ENCODE measurements at places on chromosomes 4 and X.
A peak's percentile ranks its signal among the peaks of the same experiment; 100 is the strongest.

GRCh38 chrX:151100799-151101198, 75.6 kb upstream of the GPR50 start:
- no peak for DNase-seq

DNA sequence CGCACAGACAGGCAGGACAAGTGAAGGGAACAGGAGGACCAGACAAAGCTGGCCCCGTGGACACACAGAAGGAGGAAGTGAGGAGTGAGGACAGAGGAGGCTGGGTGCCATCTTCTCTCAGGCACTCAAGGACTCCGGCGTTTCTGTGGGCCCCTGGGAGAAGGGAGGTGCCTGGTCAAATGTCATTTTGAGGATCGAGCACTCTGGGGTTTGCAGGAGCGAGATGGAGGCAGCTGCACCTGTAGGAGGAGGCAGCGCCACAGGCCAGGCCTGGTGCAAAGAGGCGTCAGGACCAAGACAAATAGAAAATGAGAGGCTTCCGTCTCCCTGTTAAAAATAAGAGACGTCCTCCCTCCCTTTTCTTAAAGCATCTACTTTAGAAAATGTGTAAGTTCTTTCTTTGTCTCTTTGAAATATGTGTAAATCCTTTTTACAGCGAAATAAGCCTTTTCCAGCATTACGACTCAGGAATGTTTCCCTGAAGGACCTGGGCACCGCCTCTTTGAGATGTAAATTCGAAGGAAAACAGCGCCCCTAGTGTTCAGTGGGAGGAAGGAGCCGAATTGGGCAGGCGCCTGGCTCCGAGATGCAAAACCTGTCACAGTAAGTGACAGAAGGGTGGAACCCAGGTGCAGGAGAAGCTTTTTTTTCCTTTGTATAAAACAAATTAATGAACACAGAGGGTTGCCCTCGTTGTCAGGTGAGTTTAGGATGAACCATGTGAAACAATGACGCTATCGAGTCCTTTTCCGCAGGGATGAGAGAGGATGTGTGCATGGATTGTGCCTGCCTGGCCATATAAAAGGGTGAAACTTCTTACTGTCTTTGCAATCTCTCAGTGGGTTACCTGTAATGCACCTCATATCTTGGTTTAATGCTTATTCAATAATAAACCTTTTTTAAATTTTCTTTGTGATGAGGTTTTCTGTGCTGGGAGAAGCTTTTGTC, 1.4 kb upstream of the C4orf50 start:
- DNase-seq: no peak

DNA sequence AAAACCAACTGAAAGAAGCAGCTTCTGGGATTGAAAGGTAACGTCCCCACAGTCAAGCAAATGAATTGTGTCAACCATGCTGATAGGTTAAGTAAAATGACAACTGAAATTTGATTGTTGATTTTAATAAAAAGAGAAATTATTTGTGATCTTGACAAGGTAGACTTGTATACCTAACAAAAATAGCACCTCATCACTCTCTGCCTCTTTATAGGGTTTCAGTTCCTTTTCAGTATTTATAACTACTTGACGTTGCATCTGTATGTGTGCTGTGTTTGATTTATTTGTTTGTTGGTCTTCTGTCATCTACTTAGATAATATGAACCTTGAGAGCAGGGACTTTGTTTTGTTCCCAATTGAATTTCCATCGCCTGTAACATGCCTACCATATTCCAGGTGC, 7.9 kb upstream of the PPP3CA start:
- no peak for DNase-seq

- DNase-seq: no peak
These were observed 3.5 kb downstream of the SLC25A43 start for GRCh38 chrX:119402588-119402987.

DNA sequence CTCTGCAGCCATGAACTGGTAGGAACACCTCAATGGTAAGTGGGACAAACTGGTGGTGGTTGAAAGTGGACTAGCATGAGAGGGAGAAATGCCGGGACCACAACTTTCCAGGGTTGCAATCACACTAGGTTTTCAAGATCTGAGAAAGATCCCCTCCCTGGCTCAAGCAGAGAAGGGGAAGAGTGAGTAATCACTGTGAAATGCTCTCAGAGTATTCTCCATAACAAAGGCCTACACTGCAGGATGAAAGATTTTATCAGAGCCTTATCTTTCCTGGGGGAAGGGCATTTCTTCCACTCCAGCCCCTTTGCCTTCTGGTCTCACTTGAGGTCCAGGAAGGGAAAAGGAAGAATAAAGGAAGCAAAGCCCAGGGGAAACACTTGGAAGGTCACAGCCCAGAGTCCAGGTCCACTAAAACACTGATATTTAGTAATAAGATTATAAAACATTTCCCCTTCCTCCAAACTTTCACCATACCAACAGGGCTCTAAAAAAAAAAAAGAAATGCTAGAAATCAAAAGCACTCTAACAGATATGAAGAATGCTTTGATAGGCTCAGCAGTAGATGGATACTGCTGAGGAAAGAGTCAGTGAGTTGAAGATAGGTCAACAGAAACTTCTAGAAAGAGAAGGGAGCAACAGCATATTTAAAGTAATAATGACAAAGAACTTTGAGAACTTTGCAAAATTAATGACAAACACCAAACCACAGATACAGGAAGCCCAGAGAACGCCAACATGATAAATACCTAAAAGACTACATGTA, 95.9 kb downstream of the WDFY3 start:
- DNase-seq: no peak

DNA sequence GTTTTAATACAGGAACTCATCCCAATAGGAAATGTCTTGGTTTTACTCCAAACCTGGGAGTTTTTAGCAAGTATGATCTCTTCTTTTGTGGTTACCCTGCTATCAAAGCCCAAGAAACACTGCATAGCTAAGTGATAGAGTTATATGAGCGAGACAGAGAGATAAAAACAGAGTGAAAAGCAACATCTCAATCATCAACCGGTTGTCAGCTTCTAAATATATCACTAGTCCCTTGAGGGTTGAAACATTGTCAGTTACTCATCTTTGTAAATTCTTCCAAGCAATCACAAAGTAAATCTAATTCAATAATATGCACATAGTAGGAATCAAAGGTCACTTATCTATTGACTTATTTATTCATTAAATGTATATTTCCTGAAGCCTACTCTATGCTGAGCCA, 483.9 kb downstream of the IDS start:
- no peak for DNase-seq

- DNase-seq: no peak
These were observed 118.8 kb upstream of the PCDH18 start for GRCh38 chr4:137651128-137651527.

GRCh38 chrX:17375637-17376430, 834 bp downstream of the NHS start:
- DNase-seq: no peak

DNA sequence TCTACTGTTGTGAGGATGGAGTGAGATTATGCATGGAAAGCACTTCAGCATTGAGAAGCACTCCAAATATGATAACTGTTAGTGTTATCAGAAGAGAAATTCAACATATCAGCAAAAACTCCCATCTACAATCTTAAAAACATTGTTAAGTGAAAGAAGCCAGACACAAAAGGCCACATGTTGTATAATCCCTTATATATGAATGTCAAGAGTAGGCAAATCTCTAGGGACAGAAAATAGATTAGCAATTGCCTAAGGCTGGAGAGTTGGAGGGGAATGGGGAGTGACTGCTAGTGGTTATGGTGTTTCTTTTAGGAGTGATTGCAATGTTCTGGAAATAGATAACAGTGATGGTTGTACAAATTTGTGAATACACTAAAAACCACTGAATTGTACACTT, 122.5 kb upstream of the LNX1 start:
- DNase-seq: no peak

DNA sequence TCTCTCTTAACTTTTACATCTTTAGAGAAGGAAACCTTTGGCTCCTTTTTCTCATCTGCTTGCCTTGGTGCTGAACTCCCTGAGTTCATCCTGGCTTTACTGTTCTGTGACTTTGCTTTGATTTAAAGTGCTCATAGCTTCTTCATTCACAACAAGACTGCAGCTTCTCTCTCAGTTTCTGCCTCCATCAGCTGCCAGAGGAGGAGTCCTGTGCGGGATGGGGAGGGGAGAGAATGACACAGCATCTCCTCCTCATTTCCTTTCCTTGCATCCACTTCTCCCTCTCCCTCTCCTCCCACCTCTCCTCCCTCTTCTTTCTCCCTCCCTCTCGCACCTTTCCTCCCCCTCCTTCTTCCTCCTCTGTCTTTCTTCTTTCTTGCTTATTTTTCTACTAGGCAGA, 42.0 kb downstream of the CBLL2 start:
- DNase-seq: no peak

DNA sequence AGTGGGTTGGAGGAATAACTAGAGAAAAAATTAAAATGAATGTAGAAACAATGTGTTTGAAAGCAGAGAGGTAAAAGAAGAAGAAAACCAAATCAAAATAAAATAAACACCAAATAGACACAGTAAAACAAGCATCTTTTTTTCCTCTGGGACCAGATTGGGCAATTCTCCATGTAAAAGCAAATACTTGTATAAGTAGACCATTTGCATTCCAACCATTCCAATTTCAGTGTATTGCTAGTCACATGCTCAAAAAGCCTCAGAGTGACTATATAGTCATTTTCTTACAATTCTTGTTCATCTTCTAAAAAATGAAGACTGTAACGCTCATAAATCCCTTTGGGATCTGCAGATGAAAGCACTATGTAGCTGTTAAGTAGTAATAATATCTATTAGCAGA, 969.5 kb downstream of the PCDH18 start:
- DNase-seq: no peak

GRCh38 chr4:113872426-113873260, 106.8 kb downstream of the ARSJ start:
- no peak for DNase-seq

GRCh38 chr4:28278676-28279075, 1418.0 kb downstream of the STIM2 start:
- no peak for DNase-seq

DNA sequence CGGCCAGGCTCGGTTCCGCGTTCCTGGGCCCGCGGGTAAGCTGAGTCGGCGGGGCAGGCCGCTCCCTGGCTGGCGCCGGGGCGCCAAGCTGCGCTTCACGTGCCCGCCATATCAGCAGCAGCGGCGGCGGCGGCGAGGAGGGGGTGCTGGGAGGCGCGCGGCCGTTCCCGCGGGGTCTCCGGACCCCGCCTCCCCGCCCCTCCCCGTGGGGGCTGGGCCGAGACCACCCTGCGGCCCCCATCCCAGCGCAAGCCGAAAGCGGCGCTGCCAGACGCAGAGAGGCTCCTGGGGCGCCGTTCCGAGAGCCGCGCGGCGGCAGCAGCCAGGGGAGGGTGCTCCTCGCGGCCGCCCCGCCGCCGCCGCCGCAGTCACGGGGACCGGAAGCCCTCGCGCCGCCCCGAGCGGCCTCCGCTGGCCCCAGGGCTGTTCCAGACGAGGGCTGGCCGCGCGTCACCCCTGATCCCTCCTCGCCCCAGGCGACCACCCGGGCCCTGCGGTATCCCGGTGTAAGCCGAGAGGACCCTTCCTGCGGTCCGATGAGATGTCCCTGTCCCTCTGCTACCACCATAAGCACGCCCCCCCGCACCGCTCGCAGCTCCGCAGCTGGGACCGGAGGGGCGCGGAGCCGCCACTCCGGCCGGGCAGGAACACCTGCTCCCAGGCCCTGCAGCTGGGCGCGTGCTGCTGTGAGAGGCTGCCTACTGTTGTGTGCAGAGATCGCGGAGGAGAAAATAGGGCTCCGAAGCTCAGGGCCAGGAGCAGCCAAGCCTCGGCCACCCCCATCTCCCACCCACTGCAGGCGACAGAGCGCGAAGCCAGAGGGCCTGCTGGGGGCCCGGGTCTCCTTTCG, 7.5 kb upstream of the BCOR start:
- peak; percentile 20 for DNase-seq

DNA sequence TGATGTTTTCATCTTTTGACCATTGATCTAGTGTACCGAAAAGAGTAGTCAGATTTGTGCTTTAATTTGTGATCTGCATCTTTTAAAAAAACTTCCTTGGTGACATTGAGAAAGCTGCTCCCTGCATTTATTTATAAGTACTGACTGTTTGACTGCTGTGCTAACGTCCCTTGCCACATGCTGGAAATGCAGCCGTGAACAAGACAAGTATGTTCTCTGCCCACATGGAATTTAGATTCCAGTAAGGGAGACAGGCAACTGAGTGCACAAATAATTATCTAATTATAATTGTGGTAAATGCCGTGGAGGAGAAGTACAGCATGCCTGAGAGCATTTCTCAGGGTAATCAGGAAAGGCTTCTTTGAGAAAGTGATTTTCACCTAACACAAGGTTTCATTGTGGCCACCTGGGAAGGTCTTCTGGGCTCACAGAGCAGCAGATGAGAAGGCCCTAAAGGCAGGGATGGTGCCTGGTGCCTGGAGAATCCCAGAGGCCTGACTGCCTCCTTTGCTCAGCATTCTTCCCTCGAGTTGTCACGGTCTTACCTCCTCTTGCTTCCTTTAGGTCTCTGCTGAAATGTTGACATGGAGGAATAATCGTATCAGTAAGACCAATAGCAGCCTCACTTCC, 55.8 kb downstream of the PTTG2 start:
- no peak for DNase-seq

DNA sequence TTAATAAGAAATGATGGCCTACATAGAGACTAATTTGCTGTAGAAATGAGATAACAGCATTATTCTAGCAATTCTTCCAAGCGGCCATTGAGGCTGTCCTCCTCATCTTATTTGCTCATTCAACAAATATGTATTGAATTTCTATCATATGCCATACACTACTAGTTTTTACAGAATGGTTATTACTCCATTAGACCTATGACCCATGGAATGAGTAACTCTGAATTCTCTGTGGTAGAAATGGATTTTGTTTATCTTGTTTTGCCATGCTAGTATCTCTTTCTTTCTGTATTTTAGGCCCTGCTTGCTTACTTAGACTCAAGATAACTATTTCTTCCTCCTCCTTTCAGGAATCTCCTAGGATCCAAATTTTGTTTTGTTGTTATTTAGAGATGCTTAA, 103.5 kb downstream of the RPA4 start:
- no peak for DNase-seq

- no peak for DNase-seq
These were observed 345.1 kb downstream of the ARHGAP10 start for GRCh38 chr4:148076964-148077363.

DNA sequence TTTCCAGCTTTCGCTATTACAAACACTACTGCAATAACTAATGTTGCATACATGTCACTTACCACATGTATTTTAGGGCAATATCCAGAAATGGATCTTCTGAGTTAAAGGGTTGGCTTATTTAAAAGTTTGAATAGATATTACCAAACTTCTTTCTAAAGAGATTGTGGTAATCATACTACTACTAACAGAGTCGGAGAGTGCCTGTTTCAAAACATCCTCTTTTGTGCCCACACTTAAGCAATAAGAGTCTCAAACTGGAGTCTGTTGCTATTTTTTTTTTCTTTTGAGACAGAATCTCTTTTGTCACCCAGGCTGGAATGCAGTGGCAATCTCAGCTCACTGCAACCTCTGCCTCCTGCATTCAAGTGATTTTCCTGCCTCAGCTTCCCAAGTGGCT, 35.8 kb downstream of the FGFBP1 start:
- DNase-seq: no peak

- DNase-seq: no peak
These were observed 2.1 kb upstream of the GC start for GRCh38 chr4:71785959-71786358.

GRCh38 chr4:101835121-101835904, 44.8 kb downstream of the BANK1 start:
- DNase-seq: no peak
